ENCODE measurements at places on chromosomes 4 and X.

DNA sequence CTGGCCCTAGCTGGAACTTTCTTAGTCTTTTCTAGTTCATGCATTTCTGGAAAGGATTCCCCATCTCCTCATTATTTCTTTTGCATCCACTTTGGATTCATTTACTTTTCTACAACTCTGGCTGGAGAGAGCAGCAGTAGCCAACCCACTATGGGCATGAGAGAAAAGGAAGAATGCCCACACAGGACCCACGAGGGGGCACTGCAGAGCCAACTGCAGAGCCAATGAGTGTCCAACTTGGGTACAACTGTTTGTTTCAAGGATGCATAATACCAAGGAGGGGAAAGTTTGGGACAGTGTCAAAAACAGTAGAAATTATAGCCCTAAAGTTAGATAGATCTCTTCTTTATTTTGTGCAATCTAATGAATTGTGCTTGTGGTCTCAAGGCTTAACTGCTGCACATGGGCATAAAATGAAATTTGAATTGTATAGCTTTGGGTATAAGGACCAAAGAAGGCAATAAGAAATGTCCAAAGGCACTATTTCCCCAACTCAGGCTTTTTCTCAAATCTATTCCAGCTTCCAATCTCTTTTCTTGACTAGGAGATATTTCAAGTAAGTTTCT is 230.6 kb downstream of the NSUN7 start:
- no peak for DNase-seq

- no peak for DNase-seq
Observed at GRCh38 chr4:2159931-2160330, 82.0 kb downstream of the HAUS3 start.

- DNase-seq, result no peak
Observed at GRCh38 chr4:47488706-47489105, 3.6 kb downstream of the ATP10D start.

GRCh38 chr4:126954537-126955291 is 678.0 kb upstream of the INTU start:
- no peak for DNase-seq

- DNase-seq, result no peak
Observed at GRCh38 chr4:148842843-148843242, 400.6 kb upstream of the NR3C2 start.

GRCh38 chr4:44766453-44766852 is 40.1 kb upstream of the GNPDA2 start:
- no peak for DNase-seq

DNA sequence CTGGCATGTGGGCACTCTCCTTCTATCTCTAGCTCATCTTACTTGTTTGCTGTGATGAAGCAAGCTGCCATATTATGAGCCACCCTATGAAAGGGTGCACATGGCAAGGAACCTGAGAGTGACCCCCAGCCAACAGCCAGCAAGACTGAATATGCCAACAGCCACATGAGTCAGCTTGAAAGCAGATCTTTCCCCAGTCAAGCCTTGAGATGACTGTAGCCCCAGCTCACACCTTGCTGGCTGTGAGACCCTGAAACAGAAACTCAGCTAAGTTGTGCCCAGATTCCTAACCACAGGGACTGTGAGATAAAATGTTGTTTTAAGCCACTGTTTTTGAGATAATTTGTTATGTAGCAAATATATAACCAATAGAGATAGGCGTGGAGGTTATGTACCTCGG is 36.2 kb downstream of the KDM5C start:
- DNase-seq, result no peak

DNA sequence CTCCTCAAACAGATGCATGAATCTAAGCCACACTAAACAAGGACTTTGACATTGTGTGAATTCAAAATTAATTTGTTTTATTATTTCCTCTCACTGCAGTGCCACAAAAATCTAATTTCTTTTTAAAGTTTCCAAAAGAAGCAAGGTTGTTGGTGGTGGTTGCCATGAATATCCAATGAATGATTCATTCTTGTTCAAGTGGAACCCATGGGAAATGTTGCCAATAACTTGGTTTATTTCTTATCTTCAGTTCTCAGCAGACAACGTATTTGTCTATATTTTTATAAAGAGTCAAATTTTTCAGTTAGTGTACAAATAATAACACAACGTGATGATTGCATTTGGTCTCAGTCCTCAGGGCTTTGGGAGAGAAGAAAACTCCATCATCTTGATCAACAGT is 309.4 kb upstream of the NOCT start:
- DNase-seq, result no peak

DNA sequence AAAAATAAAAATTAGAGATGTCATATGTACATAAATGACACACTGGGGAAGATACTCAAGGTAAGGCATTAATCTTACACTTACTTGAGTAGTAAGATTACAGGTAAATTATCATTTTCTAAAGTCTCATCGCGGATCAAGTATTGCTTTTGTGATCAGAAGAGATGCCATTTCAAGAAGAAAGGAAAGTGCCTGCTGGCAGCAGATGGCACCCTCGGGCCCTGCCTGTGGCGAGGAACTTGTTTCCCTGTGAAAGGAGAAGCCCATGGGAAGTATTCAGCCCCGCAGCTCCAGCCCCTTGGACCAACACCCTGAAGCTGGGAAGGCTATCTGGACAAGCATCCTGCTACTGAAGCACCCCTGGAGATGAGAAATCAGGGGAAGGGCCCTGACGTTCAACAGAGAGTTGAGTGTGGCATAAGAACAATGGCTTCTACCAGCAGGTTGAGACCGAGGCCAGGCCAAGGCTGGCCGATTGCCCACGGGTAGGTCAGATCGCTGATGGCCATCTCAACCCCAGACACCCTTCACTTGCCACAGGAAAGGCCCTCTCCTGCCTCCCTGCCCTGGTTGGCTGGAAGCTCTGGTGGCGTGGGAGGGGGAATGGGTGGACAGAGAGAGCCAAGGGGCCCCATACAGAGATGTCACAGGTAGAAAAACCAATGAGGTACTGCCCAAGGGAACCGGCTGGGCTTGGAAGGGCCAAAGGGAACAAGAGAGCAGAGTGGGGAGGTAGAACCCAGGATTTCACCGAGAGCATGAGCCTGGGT is 18.8 kb upstream of the MXD4 start:
- no peak for DNase-seq

GRCh38 chr4:186723292-186724057 is at the start of gene FAT1:
FAT1 (minus strand) TSS chr4:186723856; CDS start chr4:186709827, 14,029 bp downstream.
- DNase-seq, result no peak

- no peak for DNase-seq
Observed at GRCh38 chrX:113726009-113726408, 857.9 kb upstream of the HTR2C start.

DNA sequence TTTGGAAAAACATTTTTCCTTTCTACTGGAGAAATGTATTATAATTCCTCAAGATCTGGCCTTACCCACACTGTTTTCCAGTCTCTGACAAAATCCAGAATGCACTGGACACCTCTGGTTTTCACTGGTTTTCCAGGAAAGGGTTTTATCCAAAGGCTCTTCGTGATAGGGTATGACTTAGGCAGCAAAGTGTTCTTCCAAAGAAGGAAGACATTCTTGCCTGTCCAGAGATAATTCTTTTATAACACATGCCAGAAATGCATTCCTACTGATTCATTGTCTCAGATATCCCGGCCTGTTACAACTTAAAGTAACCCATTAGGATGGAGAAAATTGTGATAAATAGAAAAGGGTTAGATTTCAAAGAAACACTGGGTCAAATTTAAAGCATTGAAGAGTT is 2343.1 kb downstream of the PCDH7 start:
- no peak for DNase-seq

- no peak for DNase-seq
Observed at GRCh38 chr4:2419814-2420213, 1.1 kb downstream of the CFAP99 start.

- no peak for DNase-seq
Observed at GRCh38 chr4:44186096-44186849, 262.3 kb downstream of the KCTD8 start.

DNA sequence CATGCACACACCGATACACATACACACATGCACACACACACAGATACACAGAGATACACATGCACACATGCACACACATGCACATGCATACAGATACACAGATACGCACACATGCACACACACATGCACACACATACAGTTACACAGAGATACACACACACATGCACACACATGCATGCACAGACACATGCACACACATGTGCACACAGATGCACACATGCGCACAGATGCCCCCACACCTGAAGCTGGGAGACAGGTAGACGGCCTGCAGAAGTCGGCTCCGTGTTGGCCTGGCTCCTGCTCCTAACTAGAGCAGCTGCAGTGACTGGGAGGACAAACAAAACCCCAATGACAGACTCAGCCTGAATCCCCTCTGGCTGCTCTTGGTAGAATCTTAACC is 46.8 kb downstream of the PSAPL1 start:
- no peak for DNase-seq

DNA sequence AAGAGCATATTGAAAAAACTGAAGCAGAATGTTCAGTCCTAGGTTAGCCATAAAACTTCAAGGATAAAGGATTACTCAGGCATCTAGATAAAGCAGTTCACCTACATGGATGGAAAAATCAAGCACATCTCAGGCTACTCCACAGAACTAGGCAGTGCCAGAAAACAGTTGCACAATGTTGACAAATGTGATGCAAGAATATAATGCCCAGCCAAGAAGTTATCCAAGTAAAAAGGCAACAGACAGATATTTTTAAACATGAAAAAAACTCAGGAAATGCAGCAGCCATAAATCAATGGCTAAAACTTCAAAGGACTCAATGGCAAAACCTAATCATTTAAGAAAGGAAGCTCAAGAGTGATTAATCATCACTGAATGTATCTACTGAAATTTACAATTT is 456.0 kb upstream of the FAM241A start:
- no peak for DNase-seq

GRCh38 chrX:8675006-8675630 is 56.8 kb downstream of the ANOS1 start:
- DNase-seq, result no peak

DNA sequence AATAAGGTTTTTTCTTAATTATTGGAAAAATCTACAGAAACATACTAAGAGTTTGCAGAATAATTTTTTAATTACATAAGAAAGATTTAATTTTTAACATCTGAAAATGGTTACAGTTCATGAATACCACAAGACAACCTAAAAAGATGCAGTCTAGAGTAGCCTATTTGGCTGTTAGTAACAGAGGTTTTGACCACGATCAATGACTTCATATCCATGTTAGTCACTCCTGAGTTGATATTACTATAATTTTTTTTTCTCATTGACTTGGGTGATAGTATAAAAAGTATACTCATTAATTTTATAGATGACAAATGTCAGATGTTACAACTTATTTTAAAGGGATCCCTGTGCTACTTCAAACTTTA is 272.5 kb downstream of the DCTD start:
- no peak for DNase-seq

DNA sequence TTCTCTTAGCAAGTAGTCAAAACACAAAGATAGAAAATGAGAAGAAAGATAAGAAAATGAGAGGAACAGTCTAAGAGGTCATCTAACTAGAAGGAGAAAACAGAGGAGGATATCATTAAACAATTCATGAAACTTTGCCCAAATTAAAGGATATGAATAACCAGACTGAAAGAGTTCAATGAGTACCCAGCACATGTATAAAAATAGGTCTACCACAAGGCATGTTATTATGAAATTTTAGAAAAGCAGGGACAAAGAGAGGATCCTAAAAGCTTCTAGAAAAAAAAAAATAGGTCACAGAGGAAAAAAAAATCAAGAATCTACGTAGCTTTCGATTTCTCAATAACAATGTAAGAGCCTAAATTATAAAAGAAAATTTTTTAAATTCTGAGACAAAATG is 118.5 kb downstream of the WDFY3 start:
- DNase-seq, result no peak

- no peak for DNase-seq
Observed at GRCh38 chr4:76690011-76690905, 207.7 kb downstream of the SOWAHB start.

DNA sequence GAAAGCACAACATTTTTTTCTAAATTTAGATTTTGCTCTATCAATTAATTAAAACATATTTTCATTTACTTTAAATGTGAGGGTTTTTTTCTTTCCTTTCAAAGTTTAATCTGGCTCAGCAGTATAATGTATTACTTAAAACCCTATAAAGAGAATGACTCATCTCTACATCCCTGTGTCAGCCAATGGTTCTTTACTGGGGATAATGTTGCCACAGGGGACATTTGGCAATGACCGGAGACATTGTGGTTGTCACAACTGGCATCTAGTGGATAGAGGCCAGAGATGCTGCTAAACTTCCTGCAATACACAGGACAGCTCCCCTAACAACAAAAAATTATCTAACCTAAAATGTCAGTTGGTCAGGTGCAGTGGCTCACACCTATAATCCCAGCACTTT is 53.8 kb downstream of the SYNPO2 start:
- no peak for DNase-seq

GRCh38 chrX:71634366-71634765 is 16.1 kb upstream of the CXCR3 start:
- DNase-seq, result no peak

DNA sequence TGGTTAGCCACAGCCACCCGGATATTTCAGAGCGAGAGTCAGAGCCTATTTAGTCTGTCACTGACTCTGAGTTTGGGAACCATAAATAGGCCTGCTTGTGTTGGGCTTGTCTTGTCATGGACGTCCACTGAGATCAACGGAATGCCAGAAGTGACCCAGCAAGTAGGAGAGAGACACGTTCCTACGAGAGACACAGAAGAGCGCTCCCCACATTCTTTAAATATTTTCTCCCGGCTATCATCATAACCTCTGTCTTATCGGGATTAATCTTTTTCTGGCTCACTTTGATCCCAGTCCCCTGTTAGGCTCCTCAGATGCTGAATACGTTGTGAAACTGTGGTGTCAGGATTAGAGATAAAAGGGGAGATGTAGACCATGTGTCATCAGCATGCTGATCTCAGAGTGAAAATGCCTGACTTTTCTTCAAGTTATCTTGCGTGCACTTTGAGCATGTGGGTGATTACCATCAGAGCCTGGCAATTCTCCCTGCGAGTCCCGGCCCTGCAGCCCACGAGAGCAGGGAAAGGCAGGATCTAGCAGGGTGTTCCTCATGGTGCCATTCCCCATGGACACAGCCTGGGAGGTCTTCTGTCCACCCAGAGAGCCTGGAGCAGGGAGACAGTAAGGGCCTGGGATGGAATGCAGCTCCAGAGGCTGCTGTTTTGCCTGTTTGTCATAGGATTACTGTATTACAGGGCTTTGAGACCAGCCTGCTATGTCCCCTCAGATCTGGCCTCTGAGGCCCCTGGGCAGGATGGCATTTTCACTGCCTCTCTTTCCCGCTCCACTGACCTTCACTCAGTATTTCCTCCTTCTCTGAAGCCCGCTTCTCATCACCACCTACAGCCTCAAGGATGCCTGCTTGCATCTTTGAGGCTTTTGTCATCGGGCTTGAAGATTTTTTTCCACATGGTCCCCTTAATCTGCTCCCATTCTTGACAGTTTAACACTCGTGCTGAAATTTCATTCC is 2.8 kb upstream of the TENM3 start:
- no peak for DNase-seq

GRCh38 chrX:111352424-111352823 is 59.6 kb downstream of the DCX start:
- no peak for DNase-seq

GRCh38 chrX:107738768-107739167 is 36.8 kb downstream of the TSC22D3 start:
- no peak for DNase-seq
